ENCODE measurements at places on chromosomes 6 and 20.

- DNase-seq, result no peak
These were observed 26.2 kb downstream of the VEGFA start for GRCh38 chr6:43796168-43796567.

GRCh38 chr6:40352006-40352405, 235.2 kb downstream of the LRFN2 start:
- no peak for DNase-seq

- no peak for DNase-seq
These were observed 104.4 kb downstream of the TOX2 start for GRCh38 chr20:44018942-44019637.

DNA sequence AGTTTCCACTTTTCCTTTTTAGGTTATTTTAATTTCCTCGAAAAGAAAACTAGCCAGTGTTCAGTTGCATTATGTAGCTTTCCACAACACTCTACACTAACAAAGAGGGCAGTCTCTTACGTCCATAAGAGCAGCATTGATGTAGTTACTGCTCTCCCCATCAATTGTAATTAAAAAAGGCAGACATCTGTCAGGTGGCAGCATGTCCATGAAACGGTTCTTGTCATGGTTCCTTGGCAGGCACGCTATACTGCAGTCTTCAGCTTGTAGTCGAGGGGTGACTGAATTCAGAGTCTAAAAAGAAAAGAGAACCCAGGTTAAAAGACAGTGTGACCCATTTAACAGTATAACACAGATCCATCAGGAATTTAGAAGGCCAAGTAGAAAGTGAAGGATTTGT, 80.1 kb upstream of the THEMIS start:
- no peak for DNase-seq

DNA sequence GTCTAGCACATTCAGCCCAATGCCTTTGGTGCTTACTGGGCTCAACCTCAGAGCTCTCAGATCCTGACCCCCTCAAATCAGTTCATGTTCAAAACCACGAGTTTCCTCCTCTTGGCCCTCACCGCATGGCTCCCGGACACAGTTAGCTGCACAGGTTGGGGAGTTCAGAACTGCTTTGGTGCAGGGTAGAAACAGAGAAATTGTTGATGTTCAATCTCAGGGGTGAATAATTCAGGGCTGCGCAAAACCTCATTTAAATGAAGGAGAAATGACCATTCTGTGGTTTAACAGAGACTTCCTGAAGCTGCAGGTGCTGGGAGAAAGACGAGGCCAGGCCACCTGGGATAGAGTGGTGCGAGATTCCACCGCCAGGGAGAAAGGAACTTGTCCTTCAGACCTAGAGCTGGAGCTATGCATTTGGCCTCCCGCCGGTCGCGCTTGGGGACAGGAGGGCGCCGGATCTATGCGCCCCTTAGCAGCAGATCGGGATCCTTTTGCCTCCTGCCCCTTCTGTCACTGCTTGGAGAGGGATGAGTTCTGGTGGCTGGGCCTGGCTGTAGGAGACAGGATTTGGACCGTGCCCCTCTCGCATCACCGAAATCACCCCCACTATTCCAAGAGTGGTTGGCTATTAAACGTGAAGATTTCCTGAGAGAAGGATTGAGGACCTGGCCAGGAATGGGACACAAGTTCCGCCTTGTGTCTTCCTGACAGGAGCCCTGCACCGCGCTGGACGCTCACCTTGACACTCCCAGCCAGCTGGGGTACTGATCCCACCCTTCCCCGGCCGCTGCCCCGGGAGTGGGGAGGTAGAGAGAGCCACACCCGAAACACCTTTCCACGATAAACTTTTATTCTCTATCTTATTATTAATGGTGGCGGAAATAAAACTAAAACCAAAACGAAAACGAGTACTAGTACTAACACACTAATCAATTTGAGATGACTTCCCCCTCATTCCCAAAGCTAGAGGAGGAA, 767 bp upstream of the PAX1 start:
- no peak for DNase-seq

- DNase-seq, result no peak
These were observed 73.5 kb downstream of the AKAP7 start for GRCh38 chr6:131208787-131209186.

GRCh38 chr20:62707921-62708521, 615 bp upstream of the NTSR1 start:
- DNase-seq, result peak; percentile 42

DNA sequence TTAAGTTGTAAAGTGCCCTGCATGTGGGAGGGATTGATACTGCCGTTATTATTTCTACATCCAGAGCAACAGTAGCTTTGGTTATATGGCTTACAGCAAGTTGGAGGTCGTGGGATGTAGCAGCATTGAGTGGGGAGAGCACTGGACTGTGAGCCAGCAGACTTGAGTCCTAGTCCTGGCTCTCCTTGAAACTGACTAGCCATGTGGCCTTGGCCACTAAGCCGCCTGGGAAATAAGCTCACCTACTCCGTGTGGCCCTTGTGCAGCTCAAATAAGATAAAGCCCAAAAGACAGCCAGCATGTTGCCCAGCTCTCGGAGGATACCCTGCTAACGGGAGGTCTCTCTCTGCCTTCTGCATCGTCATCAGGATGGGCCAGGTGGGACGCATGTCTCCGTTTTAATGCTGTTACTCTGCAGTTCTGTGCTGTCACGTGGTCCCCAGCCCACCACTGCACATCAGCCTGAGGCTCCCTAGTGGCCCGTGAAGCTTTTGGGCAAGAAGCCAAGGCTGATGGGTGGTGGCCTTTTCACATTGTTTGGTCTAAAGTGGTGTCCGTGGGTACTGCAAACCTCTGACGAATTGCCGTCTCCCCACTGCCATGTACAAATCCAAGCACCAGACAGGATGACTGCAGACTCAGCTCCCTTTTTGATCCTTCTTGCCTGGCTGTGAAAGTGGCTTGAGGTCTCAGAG, 7.9 kb downstream of the EPB41L1 start:
- no peak for DNase-seq

DNA sequence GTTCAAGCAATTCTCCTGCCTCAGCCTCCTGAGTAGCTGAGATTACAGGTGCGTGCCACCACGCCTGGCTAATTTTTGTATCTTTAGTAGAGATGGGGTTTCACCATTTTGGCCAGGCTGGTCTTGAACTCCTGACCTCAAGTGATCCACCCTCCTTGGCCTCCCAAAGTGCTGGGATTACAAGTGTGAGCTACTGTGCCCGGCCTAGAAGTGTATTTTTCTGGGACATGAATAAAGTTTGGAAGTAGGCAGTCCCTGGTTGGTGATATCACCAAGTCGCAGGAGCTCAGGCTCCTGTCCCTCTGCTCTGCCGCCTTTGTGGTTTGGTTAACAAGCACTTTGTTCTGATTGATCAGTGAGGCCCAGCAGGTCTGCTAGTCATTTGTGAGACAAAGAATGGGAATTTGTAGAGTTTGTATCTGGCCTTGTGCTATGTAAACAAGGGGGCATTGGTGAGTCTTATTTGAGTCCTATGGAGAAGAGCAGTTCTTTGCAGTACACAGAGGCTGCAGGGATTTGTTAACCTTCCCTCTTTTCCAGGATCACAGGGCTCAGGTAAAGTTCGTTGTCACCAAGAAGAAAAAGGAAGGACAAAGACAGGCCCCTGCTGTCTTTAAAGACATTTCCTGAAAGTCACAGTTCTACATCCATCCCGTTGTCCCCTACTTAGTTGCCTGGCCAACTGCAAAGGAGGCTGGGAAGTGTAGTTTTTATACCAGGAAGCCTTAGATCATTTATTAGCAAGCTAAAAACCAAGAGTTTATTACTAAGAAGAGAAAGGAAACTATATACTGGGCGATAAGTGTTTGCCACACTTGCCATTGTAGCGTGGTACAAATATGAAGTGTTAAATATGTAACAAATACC, 13.1 kb downstream of the MTHFD1L start:
- no peak for DNase-seq

- DNase-seq, result no peak
These were observed 553 bp downstream of the ZSCAN16 start for GRCh38 chr6:28124971-28125353.

DNA sequence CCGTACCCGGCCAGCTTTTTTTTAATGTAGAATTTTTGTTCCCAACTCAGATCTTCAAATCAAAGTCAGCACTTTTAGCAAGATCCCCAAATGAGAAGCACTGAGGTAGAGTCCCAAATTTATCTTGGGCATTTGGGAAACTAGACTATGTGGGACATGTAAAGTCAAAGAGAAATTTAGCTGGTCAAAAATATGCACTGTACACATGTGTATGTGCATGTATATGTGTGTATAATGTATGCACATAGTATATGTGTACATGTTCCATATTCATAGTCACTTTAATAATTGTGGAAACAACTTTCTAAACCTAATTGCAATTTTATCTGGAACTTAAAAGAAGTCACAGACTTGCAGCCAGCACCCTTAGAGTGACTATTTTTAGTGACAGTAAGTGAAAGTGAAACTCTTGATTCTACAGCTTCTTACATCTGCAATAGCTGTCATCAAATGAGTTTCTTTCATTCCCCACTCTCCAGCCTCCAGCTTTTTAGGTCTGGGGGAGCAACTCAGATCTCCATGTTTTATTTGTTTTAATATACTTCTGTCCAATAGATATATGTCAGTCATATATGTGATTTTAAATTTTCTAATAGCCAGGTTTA, 53.6 kb downstream of the CDC40 start:
- DNase-seq, result no peak

DNA sequence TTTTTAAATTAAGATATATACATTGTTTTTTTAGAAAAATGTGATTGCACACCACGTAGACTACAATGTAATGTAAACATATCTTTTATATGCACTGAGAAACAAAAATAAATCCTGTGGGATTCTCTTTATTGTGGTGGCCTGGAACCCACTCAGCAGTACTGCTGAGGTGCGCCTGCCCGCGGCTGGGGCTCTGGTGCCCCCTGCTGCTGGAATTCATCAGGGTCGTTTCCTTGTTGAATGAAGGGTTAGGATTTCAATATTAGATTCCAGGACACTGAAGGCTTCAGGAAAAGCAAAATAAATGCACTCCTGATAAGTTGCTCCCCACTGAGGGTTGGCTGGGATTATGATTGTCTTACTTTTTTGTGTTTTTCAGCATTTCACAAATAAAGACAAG, 175.8 kb upstream of the GGTLC1 start:
- DNase-seq, result peak; percentile 48
